ENCODE measurements at places on chromosomes 5 and 9.

DNA sequence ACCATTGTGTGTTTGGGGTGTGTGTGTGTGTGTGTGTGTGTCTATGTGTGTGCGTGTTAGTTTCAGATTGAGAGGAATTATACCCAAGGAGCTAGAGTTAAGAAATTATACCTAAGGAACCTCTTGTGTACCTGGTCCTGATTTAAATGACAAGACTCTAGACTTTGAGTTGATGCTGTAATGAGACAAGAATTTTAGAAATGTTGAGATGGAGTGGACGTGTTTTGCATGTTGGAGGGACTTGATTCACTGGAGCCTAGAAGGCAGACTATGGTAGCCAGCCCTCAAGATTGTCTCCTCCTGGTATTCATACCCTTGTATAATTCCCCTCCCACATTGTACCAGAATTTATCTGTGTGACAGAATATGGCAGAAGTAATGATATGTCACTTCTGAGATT, 52.4 kb upstream of the HSPB3 start:
- DNase-seq = no peak

- DNase-seq = no peak
Observed at GRCh38 chr9:68482548-68482947, 58.1 kb downstream of the TMEM252 start.

GRCh38 chr9:125889112-125889475, 141.9 kb downstream of the PBX3 start:
- DNase-seq = peak; percentile 69

DNA sequence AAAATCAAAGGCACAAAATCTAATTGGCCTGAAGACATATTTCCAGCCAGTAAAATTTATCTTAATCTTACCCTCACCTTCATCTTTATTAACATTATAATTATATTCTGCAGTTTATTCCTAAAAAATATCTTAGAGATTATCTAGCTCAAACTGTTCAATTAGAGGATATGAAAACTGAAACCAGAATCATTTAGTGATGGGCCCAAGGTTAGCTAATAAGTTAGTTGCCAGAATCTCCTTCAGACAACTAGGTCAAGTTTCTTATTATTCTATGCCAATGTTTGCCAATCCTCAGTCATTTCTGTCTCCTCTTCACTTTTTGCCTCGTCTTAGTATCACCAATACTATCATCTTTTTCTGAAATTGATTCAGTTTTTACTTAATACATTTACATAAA, 56.0 kb upstream of the RASA1 start:
- DNase-seq = no peak

DNA sequence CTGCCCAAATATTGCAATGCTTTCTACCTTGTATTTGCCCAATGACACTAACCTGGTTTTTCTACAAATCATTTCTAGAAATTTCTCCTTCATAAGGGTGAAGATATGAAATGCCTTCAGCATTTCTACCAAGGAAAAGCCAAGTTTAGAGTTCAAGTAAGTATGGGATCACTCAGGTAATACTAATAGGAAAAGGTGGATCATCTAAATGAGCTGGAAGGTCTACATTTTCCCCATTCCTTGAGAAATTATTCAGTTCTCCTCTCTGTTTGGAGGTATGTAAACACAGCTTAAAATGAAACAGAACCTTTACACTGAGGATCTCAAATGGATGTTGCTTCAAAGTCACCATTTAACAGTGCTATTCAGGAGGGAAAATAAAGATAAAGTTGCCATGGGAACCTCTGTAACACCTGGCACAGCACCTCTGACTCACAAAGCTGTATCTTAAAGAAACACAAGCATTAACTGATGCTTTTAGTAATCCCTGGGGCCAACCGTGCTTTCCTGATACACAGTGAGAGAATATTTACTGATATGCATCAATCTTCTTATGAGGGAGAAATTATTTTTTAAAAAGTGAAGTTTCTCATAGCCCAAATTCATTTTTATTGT, 161.3 kb downstream of the DRD1 start:
- no peak for DNase-seq

DNA sequence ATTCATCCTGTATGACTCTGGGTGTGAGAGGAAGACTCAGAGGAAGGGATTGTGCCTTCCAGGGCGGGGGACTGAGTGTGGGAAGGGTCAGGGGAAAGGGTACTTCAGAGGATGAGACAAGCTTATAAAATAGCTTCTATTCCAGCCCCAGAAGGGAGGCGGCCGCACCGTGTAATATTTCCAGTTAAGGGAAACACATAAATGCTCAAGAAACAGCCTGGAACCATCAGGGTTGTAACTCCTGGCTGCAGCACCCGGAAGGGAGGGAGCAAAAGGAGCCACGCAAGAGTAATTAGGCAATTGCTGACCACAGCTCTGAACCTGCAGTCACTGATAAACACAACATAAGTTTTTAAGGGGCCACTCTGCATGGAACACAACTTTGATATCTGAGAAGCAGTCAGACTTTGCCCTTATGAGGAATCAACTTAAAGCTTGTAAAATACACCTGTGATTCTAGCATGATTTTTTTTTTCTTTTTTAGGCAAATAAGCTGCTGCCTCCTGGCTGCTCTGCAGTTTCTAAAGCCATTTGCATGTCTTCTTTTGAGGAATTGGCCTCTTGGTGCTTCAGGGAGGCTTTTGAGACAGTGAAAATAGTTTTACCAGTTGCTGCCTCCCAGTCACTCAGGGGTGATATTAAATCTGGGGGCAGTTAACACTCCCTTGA, 382.7 kb downstream of the ENC1 start:
- no peak for DNase-seq

DNA sequence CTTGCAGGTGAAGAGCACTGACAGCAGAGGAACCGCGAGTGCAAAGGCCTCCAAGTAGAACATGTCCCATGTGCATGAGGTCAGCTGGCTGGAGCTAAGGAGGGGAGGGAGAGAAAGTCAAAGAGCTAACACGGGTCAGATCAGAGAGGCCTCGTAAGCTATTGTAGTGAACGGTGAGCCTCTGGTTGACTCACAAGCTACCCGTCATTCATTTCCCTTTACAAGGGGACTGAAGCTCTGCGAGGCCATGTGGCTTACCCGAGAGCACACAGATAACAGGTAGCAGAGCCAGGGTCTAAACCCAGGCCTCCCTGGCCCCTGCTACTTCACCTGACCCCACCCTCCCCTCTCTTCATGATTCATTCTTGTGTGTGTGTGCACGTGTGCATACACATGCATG, 152.7 kb upstream of the ADRA1B start:
- no peak for DNase-seq

DNA sequence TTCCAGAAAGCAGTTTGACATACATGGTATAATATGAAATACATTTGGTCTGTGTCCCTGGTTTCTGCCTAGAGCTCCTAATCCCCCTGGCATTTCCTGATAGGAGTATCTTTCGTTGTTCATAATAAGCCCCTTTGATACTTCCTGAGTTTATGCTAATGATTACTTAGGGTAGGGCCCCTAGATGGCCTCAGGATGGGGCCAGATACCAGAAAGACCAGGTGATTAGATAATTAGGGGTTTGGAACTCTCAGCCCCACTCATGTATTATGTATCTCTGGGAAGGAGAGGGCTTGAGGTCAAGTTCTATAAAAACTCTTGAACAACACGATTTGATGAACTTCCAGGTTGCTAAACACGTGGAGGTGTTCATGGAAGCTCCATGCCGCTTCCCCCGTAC, 163.3 kb upstream of the ZNF608 start:
- no peak for DNase-seq

- DNase-seq = no peak
Observed at GRCh38 chr9:135608294-135608998, 30.9 kb downstream of the GLT6D1 start.

GRCh38 chr9:19229595-19230354, 718 bp upstream of the DENND4C start:
- DNase-seq = peak; percentile 59

DNA sequence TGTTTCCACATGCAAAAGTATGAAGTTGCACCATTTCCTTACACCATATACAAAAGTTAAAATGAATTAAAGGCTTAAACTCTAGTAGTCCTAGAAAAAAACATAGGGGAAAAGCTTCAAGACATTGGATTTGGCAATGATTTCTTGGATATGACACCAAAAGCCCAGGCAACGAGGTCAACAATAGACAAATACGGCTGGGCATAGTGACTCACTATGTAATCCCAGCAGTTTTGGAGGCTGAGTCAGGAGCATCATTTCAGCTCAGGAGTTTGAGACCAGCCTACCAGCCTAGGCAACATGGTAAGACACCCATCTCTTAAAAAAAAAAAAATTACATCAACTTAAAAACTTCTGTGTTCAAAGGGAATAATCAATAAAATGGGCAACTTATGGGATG, 30.9 kb upstream of the SREK1 start:
- no peak for DNase-seq

GRCh38 chr5:122101636-122102285, 23.7 kb upstream of the LOX start:
- DNase-seq = peak; percentile 29

- no peak for DNase-seq
Observed at GRCh38 chr9:16446636-16447035, 423.8 kb downstream of the BNC2 start.

GRCh38 chr5:172153695-172154094, 34.3 kb downstream of the STK10 start:
- no peak for DNase-seq

DNA sequence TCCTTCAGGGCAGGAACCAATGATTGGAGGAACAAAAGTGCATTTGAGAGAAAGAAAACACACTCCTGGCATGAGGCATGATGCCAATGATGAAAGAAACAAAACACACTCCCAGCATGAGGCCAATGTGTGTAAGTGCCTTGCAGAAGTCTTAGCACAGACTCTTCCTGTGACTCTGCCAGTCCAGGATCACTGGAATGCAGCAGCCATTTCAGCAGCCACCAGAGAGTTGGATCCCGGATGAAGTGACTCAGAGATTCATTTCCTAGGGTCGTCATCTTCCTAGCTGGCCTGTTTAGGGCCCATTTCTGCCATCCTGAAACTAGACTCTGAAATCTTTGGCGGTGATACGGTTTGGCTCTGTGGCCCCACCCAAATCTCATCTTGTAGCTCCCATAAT, 212.5 kb downstream of the CFAP90 start:
- DNase-seq = no peak

DNA sequence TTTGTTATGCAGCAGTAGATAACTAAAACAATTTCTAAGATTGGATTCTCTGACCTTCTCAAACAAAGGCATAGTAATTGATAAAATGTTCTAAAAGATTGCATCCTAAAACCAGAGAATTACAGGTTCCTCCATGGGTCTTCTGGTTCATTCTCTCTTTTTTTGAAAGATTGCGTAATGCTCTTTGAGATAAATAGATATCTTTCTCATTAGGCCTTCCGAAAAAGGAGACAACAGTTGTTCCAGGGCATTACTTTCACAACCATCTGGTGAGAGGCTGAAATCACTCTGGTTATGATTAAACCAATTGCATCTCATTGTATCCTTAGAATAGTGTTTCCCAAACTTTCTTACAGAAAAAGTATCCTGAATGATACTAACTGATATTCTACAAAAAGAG, 174.7 kb upstream of the NREP start:
- no peak for DNase-seq

DNA sequence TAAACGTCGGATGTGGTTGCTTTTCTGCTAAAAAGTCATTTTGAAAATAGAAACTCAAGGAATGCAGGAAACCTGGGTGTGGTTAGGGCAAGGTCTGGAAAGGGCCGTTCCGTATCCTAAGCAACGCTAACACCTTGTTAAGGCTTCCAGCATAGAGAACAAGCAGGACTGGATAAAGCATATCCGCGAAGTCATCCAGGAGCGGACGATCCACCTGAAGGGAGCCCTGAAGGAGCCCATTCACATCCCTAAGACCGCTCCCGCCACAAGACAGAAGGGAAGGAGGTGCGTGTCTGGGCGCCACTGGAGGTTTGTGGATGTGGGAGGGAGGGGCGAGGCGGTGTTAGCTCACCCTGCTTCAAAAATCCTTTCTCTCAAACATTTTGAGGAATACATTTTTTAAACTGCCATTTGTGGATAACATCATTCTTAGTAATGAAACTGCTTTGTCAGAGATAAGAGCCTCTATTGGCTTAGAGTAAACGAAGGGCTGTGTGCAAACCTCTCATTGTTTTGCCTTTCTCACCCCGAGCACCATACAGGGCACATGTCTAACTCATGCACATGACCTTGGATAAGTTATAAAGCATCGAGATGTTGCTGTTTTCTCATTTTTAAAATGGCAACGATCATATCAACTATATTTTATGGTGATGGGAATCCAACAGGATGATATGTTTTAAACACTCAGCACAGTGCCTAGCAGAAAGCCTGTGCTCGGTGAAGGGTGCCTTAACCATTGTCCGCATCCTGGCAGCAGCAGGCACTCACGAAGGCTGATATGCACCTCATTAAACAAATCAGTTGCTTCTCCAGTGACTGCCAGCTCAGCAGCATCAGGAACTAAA, 175.7 kb upstream of the OTULINL start:
- DNase-seq = no peak

GRCh38 chr5:107519900-107520354, 150.8 kb downstream of the EFNA5 start:
- DNase-seq = no peak

DNA sequence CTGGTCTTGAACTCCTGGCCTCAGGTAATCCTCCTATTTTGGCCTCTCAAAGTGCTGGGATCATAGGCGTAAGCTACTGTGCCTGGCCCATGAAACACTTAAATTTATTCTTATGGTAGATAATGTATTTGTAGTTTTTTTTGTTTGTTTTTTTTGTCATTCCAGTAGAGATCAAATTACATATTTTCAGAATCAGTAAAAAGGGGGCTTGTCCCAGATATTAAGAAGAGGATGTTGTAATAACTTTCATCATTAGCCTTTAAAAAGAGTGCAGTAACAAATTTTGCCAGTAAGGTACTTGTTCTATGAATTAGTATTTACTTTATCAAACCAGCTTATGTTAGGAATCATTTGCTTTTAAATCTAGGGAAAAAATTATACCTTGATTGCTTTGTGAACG, 42.6 kb downstream of the GAPVD1 start:
- DNase-seq = no peak

DNA sequence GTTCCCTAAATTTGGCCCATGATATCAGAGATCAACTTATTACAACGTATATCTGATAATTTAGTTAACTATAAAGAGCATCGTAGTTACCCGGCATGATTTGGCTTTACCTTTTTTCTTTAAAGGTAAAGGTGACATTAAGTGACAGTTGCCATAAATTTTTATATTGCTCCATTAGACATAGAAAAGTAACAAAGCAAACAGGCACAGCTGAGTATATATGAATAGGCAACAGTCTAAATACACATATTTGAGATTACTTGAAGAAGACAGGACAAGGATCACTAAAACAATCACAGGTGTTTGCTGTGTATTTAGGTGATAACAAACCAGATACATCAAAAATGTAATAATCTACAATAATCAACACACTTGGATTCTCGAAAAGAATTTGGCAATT, 34.8 kb downstream of the RFX3 start:
- no peak for DNase-seq

Data from hippocampal formation (tissue), 2 donors.